Skeletal muscle cell (primary cell): ENCODE measurements at places on chromosomes 1 and 21.

- no peak for DNase-seq
Measured at GRCh38 chr1:173314656-173315055, 107.5 kb upstream of the TNFSF4 start.

GRCh38 chr21:25487046-25487594 is 120.2 kb downstream of the MRPL39 start:
- DNase-seq = peak; percentile 55

- DNase-seq = peak; percentile 38
Measured at GRCh38 chr1:54121482-54122134, 31.2 kb downstream of the CDCP2 start.

- DNase-seq = peak; percentile 47
Measured at GRCh38 chr1:93844262-93845045, 34.6 kb downstream of the DNTTIP2 start.

DNA sequence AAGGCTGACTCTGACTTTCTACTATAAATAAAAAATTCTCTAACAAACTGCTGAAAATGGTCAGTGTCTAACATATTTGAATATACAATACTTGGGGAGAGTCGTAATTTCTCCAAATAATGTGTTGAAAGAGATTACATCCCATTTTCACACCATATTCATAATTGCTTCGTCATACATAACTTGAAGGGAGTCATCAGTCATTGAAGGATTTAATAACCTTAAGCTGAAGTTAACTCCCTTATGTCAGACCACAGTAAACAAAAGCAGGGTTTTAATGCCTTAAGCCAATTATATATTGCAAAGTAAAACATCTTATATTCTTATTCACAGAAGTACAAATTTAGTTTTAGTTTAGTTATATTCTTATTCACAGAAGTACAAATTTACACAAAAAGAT is 129.9 kb downstream of the RERE start:
- no peak for DNase-seq

DNA sequence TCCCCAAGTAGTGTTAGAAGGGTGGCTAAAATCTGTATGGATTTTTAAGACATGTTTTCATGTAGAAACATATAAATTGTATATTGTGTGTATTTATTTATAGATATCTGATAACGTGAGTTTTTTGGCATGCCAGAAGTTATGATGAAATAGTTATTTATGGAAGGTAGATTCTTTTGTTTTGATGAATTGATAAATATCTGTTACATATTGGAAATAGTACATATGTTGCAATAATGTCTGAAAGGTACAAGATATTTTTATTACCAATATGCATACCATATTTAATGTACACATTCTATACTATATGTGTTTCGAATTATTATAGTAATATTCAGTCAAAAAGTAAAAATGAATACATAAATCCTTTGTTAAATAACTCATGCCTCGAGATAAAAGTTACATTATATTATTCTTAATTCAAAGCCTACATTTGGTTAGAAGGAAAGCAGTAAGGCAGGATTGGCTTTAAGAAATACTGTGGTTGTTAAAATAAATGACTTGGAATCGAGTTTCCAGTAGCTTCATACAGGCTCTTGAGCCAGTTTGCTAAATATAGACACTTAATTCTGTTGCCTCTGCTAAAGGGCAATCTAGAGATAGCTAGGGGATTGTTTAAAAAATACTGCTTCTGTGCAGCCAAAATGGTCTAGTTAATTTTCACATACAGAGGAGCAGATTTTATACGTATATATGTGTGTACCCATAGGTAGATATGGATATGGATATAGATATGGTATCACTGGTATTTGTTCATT is 1175.1 kb upstream of the B3GALT2 start:
- DNase-seq = no peak

GRCh38 chr1:202588503-202589189 is 121.6 kb downstream of the SYT2 start:
- DNase-seq = no peak

DNA sequence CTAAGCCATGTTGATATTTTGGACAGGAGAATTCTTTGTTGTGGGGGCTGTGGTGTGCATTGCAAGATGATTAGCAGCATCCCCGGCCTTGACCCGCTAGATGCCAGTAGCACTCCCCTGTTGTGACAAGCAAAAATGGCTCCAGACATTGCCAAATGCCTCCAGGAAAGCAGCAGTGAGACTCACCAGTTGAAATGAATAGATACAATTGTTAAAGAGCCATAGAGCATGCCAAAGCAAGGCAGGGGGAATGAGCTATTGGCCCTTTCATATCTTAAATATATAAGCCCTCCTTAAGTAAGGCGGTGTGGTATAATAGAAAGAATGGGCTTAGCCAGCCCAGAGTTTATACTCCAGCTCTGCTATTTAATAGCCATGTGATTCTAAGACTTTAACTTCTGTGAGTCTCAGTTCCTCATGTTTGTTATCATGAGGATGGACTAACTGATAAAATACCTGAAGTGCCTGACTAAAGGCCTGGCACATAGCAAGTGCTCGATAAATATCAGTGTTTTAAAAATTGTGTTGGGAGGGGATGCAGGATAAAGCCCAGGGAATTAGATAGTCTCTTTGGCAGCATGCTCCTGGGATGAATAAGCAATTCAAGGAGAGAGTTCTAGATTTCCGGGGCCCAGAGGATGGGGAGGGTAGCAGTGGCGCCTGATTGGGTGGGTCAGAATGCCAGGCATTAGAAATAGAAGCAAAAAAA is 21.1 kb upstream of the RGS4 start:
- DNase-seq = no peak

- DNase-seq = no peak
Measured at GRCh38 chr1:218953386-218953785, 220.3 kb upstream of the LYPLAL1 start.

GRCh38 chr1:169576935-169577331 is 9.3 kb downstream of the F5 start:
- no peak for DNase-seq

GRCh38 chr1:14262637-14263036 is 335.8 kb upstream of the KAZN start:
- DNase-seq = no peak

DNA sequence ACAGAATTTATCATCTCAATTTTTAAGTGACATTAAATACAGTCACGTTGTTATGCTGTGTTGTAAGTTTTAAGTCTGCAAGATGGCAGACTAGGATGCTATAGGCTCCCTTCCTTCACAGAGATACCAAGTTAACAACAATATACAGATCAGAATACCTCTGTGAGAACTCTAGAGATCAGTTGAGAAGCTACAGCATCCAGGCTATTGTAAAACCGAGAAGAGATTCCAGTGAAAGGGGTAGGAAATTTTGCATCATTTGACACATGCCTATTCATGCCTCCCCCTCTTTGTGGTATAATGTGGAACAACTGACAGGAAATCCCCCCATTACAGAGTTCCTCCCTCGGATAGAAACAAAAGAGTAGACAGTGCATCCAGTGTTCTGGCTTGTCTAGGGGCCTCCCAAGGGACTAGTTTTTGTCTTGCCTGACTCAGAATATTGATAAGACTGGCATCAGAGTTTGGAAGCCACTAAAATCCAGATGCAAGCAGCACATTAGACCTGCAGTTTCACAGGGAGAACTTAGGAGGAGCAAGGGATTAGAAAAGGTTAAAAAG is 80.6 kb downstream of the LBR start:
- no peak for DNase-seq

DNA sequence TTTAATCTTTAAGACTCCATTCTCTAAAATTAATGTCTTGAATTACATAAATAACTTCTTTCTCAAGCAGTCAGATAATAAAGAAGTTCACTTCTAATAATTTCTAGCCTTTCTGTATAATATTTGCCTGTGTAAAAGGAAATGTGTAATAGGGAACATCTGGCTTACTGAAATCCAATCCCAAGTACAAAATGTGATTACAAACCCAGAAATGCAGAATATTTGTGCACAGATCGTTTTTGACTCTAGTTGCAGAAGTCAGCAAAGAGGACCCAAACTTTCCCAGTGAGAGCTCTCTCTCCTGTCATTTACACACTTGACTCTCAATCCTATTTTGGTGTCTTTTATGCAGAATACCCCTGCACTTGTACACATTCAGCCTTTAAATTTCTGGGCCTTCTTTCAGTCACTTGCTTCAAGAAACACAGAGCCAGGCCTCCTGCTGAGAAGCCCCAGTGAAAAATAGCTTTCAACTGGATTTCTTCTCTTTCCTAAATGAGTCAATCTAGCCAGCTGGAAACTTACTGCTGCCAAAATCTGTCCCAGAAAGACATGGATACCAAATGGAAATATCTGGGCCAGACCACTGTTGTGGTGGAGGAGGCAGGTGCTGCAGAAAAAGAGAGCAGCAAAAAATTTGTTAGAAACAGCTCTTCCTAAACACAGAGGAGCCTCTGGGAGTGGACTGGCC is 68.5 kb upstream of the ADAM30 start:
- peak; percentile 39 for DNase-seq
